8988T (cell line): ENCODE measurements at places on chromosomes 13 and 19.

- peak; percentile 56 for DNase-seq
These were observed 13.7 kb downstream of the ZBTB7A start for GRCh38 chr19:4052993-4053422.

DNA sequence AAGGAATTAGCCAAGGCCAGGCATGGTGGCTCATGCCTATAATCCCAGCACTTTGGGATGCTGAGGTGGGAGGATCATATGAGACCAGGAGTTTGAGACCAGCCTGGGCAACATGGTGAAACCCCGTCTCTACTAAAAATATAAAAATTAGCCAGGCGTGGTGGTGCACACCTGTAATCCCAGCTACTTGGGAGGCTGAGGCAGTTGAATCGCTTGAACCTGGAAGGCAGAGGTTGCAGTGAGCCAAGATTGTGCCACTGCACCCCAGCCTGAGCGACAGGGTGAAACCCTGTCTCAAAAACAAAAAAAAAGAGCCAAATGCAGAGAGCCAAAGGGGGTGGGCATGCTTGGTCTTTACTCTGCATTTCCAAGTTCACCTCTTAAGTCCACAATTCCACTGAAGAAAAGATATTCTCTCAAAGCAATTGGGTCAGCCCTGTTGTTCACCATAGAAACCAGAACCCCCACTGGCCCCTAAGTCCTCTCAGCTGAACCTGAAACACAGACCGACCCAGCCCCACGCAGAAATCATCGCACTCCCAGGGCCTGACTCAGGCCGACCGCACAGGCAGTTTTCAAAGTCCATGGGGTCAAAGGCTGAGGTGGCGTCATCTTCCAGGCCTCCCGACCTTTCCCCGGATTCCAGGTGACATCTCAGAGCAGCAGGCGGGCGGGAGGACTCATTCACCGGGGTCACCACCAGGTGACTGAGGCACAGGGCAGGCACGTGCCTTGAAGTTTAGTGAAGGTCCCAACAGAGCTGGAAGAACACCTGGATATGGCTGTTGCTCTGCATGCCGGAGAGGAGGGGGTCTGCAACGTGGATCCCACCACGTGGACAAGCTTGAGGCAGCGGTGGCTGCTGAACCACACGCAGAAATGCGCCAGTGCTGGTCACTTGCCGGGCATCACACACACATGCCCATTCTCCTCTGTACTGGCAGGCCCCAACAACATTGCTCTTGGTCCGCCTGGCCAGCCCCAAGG lies 33.1 kb downstream of the SLC25A42 start:
- DNase-seq: no peak

DNA sequence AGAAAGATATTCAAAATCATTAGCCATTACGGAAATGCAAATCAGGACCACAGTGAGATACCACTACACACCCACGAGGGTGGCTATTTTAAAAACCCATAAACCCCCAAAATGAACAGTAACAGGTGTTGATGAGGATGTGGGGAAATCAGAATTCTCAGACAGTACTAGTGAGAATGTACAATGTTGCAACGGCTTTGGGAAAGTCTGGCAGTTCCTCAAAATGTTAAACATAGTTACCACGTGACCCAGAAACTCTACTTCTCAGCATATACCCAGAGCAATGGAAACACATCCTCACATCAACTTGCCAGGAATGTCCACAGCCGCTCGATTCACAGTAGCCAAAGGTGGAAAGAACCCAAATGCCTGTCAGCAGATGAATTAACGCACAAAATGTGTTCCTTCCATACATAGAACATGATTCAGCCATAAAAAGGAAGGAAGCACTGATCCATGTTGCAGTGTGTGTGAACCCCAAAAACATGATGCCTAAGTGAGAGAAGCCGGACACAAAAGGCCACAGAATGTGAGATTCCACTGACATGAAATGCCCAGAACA lies 7.0 kb downstream of the PLVAP start:
- no peak for DNase-seq

GRCh38 chr13:52846567-52847321 lies 1.7 kb downstream of the PCDH8 start:
- DNase-seq: no peak

- no peak for DNase-seq
These were observed 839 bp downstream of the COG6 start for GRCh38 chr13:39656325-39656677.

DNA sequence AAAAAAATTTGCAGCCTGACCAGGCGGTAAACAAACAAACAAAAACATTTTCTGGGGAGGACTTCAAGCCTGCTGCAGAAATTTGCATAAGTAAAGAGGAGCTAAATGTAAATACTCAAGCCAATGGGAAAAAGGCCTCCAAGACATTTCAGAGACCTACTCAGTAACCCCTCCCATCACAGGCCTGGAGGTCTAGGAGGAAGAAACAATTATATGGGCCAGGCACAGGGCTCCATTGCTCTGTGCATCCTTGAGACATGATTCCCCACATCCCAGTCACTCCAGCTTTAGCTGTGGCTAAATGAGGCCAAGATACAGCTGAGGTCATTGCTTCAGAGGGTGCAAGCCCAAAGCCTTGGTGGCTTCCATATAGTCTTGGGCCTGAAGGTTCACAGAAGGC lies 793.4 kb downstream of the SLITRK1 start:
- no peak for DNase-seq

DNA sequence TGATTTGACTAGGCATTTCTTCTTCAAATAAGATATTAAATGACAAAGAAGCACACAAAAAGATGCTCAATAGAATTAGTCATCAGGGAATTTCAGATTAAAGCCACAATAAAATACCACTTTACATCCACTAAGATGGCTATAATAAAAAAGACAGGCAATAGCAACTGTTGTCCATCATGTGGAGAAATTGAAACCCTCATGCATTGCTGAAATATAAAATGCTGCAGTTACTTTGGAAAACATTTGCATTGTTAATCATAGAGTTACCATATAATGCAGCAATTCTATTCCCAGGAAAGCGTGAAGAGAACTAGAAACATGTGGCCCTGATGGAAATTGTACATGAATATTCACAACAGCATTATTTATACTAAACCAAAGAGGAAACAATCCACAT lies 605.5 kb upstream of the SLITRK1 start:
- DNase-seq: no peak

DNA sequence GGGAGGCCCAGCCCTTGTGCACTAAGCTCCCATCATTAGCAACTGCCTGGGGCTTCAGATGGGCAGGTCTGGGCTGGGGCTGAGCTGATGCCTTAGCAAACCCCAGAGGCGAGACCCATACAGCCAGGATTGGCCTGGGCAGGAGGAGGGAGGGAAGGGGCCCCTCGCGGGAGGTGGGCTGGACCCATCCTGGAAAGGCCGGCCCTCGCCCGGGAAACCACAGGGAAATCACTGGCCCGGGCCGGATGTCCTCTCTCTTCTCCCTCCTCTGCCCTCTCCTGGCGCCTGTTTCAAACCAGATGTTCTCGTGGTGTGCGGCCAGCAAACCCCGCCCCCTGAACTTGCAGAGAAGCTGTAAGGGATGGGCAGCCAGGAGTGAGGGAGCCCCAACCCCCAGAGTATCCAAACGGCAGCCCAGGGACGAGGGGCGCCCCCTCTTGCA lies 43.1 kb downstream of the TMEM255B start:
- DNase-seq: no peak

- peak; percentile 86 for DNase-seq
These were observed 1.1 kb upstream of the LSR start for GRCh38 chr19:35247526-35248309.

- DNase-seq: peak; percentile 53
These were observed 347.8 kb downstream of the ZNF536 start for GRCh38 chr19:30719999-30720345.

DNA sequence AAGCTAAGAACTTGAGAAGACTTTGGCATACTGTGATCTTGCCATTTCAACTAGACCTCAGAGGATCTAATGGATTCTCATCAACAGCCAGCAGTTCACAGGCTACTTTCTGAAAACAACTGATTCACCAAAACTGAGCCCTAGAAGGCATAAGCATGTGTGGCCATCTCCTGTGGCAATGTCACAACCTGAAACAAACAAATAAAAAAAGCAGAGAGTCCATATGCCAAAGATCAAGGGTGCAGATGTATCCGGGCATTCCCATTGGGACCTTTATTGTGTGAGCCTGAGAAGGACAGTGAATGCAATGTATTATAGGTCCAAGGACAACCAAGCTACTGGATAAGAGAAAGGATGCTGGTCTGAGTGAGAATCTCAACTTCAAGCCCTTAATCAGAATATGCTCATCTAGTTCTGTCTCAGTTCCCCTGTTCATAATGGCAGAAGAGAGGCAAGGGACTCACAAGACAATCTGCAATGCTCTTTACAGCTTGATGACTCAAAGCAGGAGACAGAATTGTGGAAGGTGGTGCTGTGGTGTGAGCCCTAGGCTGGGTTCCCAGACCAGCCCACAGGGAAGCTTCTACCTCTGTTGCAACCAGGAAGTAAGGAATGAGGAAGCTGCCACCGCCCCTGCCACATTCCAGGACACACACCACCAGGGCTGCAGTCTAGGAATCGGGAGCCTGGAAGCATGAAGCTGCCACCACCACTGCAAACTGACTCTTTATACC lies 133.7 kb downstream of the RAP2A start:
- no peak for DNase-seq

- DNase-seq: no peak
These were observed 45.0 kb downstream of the RASA3 start for GRCh38 chr13:114087430-114087829.

DNA sequence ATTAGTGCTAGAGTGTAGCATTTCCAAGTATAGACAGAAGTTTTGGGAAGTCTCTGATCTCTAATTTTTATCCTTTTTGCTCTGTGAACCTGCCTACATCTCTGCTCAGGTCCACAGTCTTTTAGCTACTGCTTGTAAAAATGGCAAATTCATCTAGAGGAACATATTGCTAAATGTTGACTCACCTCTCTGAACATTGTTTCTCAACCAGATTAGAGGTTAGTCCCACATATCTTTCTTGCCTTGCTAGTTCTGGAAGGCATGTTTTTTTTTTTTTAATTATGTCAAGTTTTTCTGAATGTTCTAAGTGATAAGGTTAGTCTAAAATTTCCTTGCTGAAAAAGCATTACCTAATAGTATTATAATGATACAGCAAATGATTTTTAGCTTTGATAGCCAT lies 2889.6 kb upstream of the PCDH20 start:
- DNase-seq: no peak

GRCh38 chr13:29591310-29591709 lies 4.2 kb downstream of the SLC7A1 start:
- DNase-seq: no peak

DNA sequence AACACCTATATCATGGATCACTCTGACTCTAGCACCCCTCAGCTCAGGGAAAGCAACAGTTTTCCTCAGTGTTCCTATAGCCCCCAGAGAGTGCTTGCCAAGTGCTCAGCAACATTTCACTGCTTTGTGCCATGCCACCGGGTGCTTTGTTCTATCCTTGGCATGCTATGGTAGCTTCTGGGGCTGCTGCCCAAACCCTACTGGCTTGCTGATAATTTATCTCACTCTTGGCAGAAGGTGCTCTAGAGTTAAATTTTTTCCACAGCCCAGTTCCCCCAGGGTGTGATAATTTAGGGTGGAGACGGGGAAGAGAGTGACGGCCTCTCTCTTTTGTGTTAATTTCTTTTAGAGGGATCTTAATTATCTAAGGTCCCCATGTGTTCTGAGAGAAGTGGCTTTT lies 12.6 kb upstream of the CSNK1A1L start:
- DNase-seq: no peak

- DNase-seq: no peak
These were observed 174.5 kb downstream of the USP12 start for GRCh38 chr13:26996965-26997752.

GRCh38 chr13:76798037-76798436 lies 88.2 kb downstream of the KCTD12 start:
- no peak for DNase-seq

DNA sequence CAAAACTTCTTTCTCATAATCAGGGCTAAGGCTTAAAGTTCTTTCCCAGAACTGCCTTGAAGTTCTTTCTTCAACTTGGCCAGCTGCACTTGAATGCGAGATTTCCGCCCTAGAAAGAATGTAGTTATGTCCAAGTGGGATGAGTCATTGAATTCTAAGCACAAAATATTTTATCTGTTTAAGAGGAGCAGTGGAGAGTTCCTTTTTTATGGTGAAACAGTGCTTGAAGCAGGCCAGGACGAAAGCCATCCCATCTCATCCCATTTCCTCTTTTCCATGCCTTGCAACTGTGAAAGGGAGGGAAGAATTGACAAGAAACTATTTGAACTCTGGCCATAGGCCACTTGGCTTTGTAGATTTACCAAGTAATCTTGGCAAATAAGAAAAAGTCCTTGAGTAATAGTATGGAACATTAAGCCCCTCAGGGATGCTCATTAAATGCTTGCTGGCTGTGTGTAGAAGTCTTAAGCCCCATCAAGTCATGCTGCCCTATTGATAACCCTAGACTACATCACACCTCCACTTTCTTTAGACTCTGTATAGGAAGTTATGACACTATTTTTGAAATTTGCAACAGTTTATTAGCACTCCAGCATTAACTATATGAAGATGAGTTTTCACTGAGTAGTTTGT lies 174.5 kb downstream of the KCTD12 start:
- DNase-seq: no peak

DNA sequence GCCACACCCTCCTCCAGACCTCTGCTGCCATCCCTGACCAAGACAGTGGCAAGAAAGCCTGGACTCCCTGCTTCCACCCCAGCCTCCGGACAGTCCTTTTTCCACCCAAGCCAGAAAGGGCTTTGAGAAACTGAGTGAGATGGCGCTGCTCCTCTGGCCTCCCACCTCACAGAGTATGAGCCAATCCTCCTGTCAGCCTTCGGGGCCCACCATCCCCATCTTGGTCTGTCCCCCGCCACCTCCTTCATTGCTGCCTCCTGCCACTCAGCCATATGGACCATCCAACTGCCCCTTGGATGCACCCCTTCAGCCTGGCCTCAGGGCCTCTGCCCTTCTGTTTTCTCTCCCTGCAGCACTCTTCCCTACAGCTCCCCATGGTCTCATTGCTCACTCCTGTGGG lies 125.7 kb downstream of the CRYL1 start:
- no peak for DNase-seq

DNA sequence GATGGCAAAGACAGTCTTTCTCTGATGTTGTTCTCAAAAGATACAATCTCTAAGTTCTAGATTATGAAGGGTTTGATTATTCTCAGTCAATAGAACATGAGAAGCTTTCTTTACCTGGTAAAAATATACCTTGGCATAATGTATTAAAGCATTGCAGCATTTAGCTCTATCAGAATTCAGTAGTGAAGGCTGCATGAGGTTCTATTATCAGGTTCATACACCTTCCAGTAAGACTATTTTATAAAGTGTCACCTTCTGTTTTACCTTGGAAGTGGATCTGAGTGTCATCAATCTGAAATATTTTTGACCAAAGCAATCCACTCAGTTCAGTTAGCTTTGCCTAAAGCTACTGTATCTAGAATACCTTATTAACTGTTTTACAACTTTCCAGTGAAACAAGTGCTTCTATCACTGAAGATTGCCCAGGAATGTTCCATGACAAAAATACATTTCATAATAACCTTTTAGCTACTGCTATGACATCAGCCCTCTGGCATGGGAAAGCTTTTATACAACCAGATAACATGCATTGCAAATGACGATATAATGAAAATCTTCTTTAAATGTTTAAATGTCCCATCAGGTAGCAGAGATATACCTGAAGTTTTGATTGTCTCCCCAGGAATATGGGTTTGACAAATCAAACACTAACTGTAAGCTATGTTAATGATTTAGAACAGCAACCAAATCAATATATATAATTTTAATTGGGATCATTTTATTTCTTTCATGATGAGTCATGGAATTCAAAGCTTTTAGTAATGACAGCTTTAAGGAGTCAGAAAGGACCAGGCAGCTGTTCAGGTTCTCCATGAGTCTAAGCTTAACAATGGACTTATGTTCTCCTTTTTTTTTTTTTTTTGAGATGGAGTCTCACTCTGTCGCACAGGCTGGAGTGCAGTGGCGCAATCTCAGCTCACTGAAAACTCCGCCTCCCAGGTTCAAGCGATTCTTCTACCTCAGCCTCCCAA lies 72.2 kb downstream of the UFM1 start:
- no peak for DNase-seq
